Central memory CD8-positive, alpha-beta T cell (primary cell): ENCODE measurements at places on chromosomes 7 and 10.

- no peaks in the 10 kb centered on the region for H3K4me1 ChIP-seq
- H3K27ac ChIP-seq: no peak overlapping the region
- H3K36me3 ChIP-seq: peaks cover 2% of the 10 kb centered on the region
- DNase-seq: no peak
- H3K27me3 ChIP-seq: peaks cover 71% of the 10 kb centered on the region
Observed at GRCh38 chr10:123999261-123999660, 94.1 kb downstream of the CHST15 start.

DNA sequence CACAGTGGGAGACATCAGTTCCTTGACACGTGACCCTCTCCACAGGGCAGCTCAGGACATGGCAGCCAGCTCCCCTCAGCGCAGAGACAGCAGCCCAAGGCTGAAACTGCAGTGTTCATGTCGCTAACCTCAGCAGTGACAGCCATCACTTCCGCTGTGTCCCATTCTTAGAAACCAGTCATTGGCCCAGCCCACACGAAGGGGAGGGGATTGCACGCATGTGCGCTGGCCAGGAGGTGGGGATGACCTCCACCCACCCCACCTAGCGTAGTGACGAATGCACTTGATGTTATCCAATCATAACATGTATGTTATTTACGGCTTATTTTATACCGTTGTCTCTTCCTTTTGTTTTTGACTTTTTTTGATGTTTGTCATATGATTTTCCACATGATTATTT is 36.9 kb upstream of the EGFR start:
- DNase-seq: no peak
- no peak overlapping the region for H3K27ac ChIP-seq
- no peaks in the 10 kb centered on the region for H3K4me1 ChIP-seq
- no peaks in the 10 kb centered on the region for H3K36me3 ChIP-seq

- H3K4me3 ChIP-seq: no peak overlapping the region
- DNase-seq: no peak
- H3K36me3 ChIP-seq: peaks cover 3% of the 10 kb centered on the region
- H3K27ac ChIP-seq: no peak overlapping the region
Observed at GRCh38 chr7:72334698-72335097, 77.4 kb downstream of the CALN1 start.

DNA sequence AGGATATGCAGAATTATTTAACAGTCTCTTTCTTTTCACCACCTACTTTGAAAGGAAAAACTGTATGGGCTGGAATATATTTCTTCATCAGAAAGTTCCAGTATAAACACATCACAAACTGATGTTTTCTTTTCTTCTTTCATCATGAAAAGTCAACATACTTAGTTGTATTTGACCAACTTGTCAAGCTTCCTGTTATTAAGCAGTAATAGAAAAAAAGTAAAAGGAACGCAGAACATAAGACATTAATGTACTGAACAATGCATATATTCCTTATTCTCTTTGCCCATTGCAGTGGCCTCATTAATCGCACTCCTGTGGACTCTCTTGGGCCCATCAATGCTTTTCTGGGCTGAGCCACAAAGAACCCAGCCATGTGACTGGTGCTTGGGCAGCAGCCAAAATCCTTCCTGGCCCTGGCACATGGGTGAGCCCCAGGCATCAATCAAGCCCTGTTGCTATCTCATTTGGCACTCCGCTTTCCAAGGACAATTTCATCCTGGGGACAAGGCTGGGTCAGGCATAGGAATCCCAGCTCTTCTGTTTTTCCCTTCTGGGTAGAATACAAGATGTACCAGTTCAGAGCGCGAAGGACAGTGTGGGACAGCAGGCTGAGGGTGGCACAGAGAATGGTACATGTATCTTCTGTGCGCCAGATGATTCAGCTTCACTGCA is 42.3 kb downstream of the RHOBTB1 start:
- H3K36me3 ChIP-seq: peaks cover 2% of the 10 kb centered on the region
- H3K27me3 ChIP-seq: peaks cover 44% of the 10 kb centered on the region
- H3K27ac ChIP-seq: no peak overlapping the region
- DNase-seq: no peak

GRCh38 chr10:2392145-2392812 is 655.0 kb upstream of the ADARB2 start:
- H3K36me3 ChIP-seq: no peaks in the 10 kb centered on the region
- H3K4me3 ChIP-seq: no peak overlapping the region
- H3K27me3 ChIP-seq: peaks cover 9% of the 10 kb centered on the region
- H3K4me1 ChIP-seq: no peaks in the 10 kb centered on the region
- H3K27ac ChIP-seq: no peak overlapping the region

DNA sequence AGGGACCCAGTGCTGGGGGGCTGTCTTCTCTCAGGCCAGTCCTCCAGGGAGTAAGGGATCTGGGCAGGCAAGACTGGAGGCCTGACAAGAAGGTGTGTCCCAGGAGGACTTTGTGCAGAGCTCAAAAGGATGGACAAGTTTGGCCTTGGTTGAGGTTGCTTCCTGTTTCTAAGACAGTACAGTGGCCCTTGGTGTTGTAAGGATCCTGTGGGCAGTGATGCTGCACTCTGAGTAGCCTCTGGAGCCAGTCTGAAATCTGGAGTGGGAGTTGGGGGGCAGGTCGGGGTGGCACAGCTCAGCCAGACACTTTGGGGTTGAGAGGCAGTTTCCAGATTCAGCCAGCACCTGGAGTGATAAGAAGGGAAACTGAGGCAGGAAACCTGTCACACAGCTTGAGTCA is 139.2 kb upstream of the ZMIZ1 start:
- no peak overlapping the region for H3K4me3 ChIP-seq
- H3K4me1 ChIP-seq: no peaks in the 10 kb centered on the region
- no peak for DNase-seq
- H3K27ac ChIP-seq: no peak overlapping the region
- H3K36me3 ChIP-seq: no peaks in the 10 kb centered on the region

- no peak for DNase-seq
- peaks cover 52% of the 10 kb centered on the region for H3K27me3 ChIP-seq
- H3K27ac ChIP-seq: no peak overlapping the region
- no peaks in the 10 kb centered on the region for H3K36me3 ChIP-seq
- H3K4me1 ChIP-seq: no peaks in the 10 kb centered on the region
Observed at GRCh38 chr10:118809357-118810220, 54.8 kb upstream of the CACUL1 start.

DNA sequence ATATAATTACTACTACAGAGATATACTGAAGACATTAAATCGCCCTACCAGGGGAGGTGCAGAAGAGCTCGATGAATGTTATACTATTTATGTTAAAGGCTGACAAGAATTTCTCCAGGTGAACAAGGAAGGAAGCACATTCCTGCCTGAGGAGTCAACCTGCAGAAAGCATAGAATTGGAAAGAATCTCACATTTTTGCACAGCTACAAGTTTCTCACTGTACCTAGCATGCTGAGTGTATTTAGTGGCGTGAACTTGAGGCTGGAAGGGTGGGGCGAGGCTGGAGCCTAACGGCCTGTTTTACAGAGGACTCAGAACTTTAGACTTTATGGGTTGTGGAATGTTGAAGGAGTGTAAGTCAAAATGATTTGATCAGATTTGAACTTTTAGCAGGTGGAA is 373.6 kb upstream of the LRGUK start:
- peaks cover 7% of the 10 kb centered on the region for H3K4me1 ChIP-seq
- DNase-seq: no peak

DNA sequence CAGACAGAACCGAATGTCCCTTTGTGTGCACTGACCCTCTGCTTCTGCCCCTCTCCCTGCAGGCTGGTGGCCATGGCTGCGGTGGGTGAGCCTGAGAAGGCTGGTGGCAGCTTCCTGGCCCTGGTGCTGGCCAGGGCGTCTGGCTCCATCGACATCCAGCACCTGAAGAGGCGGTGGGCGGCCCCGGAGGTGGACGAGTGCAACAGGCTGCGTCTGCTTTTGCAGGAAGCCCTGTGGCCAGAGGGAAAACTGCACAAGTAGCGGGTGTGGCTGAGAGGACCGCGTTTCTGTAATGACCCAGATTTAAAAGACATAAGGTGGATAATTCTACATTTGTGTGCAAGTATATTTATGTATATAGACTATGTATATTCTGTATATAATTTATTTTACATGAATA is 89.2 kb downstream of the DYNC2I1 start:
- H3K27ac ChIP-seq: no peak overlapping the region
- peaks cover 12% of the 10 kb centered on the region for H3K36me3 ChIP-seq
- H3K27me3 ChIP-seq: no peaks in the 10 kb centered on the region
- no peaks in the 10 kb centered on the region for H3K4me1 ChIP-seq
- DNase-seq: no peak
- H3K4me3 ChIP-seq: no peak overlapping the region

GRCh38 chr10:70981936-70982335 is 93.6 kb upstream of the PCBD1 start:
- H3K36me3 ChIP-seq: no peaks in the 10 kb centered on the region
- peak overlapping the region; percentile 58 for H3K4me3 ChIP-seq
- no peak for DNase-seq
- H3K4me1 ChIP-seq: peaks cover 47% of the 10 kb centered on the region

DNA sequence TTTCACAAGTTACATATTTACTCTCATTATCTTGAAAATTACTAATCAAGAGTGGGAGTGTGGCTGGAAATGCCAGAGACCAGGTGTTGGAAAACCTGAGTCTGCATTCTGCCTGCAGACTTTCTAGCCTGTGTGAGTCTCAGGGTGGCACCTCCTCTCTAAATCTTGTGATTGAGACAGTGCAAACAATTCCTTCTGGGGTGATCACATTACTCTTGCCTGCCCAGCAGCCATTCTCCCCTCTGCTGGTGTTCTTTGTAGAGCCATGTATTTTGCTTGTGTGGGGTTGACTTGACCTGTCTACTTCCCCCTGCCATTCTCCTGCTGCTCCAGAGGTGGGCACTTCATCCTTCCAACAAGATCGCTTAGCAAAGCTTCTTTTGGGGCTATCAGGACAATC is 101.1 kb downstream of the RAPGEF5 start:
- no peaks in the 10 kb centered on the region for H3K36me3 ChIP-seq
- no peak overlapping the region for H3K4me3 ChIP-seq
- no peaks in the 10 kb centered on the region for H3K4me1 ChIP-seq
- peaks cover 31% of the 10 kb centered on the region for H3K27me3 ChIP-seq
- DNase-seq: no peak

DNA sequence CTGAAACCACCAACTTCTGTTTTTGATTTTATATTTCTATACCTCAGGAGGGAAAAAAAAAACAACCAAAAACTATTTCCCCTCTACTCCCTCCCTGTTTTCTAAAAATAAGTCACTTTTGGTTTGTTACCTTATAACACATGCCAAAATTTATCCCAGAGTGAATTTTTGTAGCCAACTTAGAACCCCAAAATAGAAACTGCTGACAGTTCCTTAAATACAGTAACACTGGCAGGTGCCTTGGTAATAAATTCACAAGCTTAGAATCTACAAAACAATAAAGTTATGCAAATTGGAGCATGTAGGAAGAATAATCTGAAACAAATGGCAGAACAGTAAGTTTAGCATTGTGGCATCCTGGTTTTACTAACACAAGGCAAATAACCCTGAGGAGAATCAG is 165.0 kb upstream of the HDAC9 start:
- H3K27ac ChIP-seq: no peak overlapping the region
- DNase-seq: no peak
- H3K27me3 ChIP-seq: no peaks in the 10 kb centered on the region
- H3K4me3 ChIP-seq: no peak overlapping the region
- peaks cover 1% of the 10 kb centered on the region for H3K36me3 ChIP-seq

- H3K36me3 ChIP-seq: peaks cover 12% of the 10 kb centered on the region
- no peak overlapping the region for H3K4me3 ChIP-seq
- no peak overlapping the region for H3K27ac ChIP-seq
- DNase-seq: no peak
Observed at GRCh38 chr7:5831196-5831595, 49.4 kb upstream of the OCM start.

GRCh38 chr10:3959370-3960325 is 174.6 kb upstream of the KLF6 start:
- H3K27me3 ChIP-seq: no peaks in the 10 kb centered on the region
- DNase-seq: no peak
- peaks cover 5% of the 10 kb centered on the region for H3K36me3 ChIP-seq
- peak overlapping the region; percentile 56 for H3K4me3 ChIP-seq

- peaks cover 68% of the 10 kb centered on the region for H3K4me1 ChIP-seq
- H3K36me3 ChIP-seq: peaks cover 11% of the 10 kb centered on the region
- H3K4me3 ChIP-seq: peak overlapping the region; percentile 51
- H3K27ac ChIP-seq: peak overlapping the region; percentile 92
Observed at GRCh38 chr7:105806592-105807447, 69.6 kb downstream of the ATXN7L1 start.

GRCh38 chr7:129009437-129009836 is 45.5 kb downstream of the TNPO3 start:
- H3K36me3 ChIP-seq: peaks cover 37% of the 10 kb centered on the region
- DNase-seq: no peak
- H3K4me3 ChIP-seq: no peak overlapping the region
- H3K4me1 ChIP-seq: peaks cover 18% of the 10 kb centered on the region
- no peaks in the 10 kb centered on the region for H3K27me3 ChIP-seq

GRCh38 chr7:104153287-104153686 is 54.5 kb downstream of the ORC5 start:
- peaks cover 8% of the 10 kb centered on the region for H3K36me3 ChIP-seq
- H3K27ac ChIP-seq: no peak overlapping the region
- no peaks in the 10 kb centered on the region for H3K4me1 ChIP-seq
- H3K27me3 ChIP-seq: no peaks in the 10 kb centered on the region

GRCh38 chr10:67839951-67840350 is 2.0 kb upstream of the DNAJC12 start:
- H3K27me3 ChIP-seq: no peaks in the 10 kb centered on the region
- peaks cover 3% of the 10 kb centered on the region for H3K36me3 ChIP-seq
- no peak for DNase-seq
- no peaks in the 10 kb centered on the region for H3K4me1 ChIP-seq
- H3K4me3 ChIP-seq: no peak overlapping the region

- no peaks in the 10 kb centered on the region for H3K4me1 ChIP-seq
- peak overlapping the region; percentile 20 for H3K27ac ChIP-seq
- H3K27me3 ChIP-seq: no peaks in the 10 kb centered on the region
- no peak overlapping the region for H3K4me3 ChIP-seq
- H3K36me3 ChIP-seq: peaks cover 8% of the 10 kb centered on the region
Observed at GRCh38 chr10:95896071-95896850, 11.5 kb upstream of the CC2D2B start.

GRCh38 chr7:33677556-33677955 is 227.8 kb upstream of the BMPER start:
- DNase-seq: no peak
- no peaks in the 10 kb centered on the region for H3K4me1 ChIP-seq
- H3K36me3 ChIP-seq: peaks cover 2% of the 10 kb centered on the region
- no peak overlapping the region for H3K4me3 ChIP-seq
- H3K27ac ChIP-seq: no peak overlapping the region

DNA sequence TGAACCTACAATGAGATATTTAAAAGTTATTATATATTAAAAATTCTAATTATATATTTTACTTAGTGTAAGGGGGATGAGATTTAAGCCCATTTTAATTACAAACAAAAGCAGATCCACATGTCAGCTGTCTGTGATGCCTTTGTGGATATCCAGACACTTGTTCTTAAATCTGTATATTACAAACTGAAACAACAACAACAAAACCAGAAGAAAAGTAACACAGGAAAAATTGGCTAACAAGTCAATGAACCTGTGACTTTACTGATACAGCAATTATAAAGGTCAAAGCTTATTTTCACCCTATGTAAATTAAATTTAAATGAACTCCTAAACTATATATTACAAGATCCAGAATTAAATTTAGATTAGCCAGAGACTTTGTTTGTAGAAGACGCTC is 222.7 kb downstream of the CHCHD3 start:
- H3K27me3 ChIP-seq: no peaks in the 10 kb centered on the region
- DNase-seq: no peak
- peaks cover 11% of the 10 kb centered on the region for H3K4me1 ChIP-seq
- H3K36me3 ChIP-seq: peaks cover 1% of the 10 kb centered on the region
- no peak overlapping the region for H3K27ac ChIP-seq

GRCh38 chr10:80407812-80408241 is 524 bp upstream of the PRXL2A start:
- H3K27ac ChIP-seq: no peak overlapping the region
- peak overlapping the region; percentile 89 for H3K4me3 ChIP-seq
- H3K27me3 ChIP-seq: peaks cover 8% of the 10 kb centered on the region
- peaks cover 9% of the 10 kb centered on the region for H3K4me1 ChIP-seq
- no peaks in the 10 kb centered on the region for H3K36me3 ChIP-seq
